ENCODE measurements at places on chromosomes 11 and 22.

DNA sequence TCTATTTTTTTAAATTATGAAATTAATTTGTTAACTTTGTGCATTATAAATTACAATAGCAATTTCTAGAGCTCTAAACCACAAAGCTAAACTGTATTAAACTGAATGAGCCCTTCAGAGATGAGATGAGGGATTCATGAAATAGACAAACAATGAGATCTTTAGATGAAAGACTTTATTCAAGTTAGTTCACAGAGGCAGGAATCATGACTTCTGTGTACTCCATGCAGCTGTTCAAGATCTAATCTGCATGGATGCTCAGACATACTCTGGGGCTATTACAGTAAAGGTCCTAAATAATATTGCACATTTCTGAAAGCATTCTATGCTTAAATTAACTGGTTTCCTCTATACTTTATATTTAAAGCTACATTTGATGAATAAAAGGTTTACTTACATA, 122.7 kb downstream of the FCHSD2 start:
- DNase-seq: no peak

- no peak for DNase-seq
Observed at GRCh38 chr11:104015649-104016415, 20.6 kb upstream of the DDI1 start.

DNA sequence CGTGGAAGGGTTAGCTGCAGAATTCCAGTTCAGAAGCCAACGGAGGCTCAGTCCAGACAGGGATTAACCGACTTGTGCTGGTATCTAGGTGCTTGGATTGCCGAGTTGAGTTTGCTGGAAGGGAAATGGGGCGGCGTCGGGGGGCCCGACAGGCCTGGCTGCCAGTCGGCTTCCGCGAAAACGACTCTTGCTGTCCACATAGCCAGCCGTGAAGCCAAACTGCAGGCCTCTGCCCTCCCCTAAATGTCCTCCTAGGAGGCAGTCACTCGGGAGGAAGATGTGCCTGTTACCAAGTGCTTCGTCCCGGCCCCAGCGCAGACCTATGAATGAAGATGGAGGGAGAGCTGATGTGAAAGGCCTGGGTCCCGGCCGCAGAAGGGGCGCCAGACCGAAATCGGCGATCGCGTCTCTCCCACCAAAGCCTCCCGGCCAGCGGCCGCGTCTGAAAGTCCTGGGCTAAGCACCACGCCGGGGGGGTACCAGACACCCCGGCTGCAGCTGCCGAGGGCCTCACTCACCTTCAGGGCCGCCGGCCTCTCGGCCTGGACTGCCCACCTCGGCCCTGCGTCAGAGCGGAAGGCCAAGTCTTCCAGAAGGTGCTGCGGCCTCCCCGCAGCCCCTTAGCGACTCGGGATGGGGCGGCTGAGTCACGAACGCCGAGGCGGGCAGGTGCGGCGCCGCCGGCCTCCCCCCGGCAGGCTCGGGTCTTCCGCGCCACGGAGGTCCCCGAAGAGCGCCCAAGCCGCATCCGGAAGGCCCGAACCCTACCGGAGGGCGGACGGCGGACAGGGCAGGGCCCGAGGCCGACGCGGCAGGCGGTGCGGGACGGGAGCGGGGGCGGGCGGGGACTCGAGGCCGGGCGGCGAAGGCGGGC, 7.5 kb downstream of the DPAGT1 start:
- DNase-seq: no peak

GRCh38 chr22:24937114-24937513, 9.4 kb downstream of the LHFPL7 start:
- DNase-seq: no peak

GRCh38 chr11:66330931-66331330, 5.3 kb downstream of the RIN1 start:
- DNase-seq: no peak

DNA sequence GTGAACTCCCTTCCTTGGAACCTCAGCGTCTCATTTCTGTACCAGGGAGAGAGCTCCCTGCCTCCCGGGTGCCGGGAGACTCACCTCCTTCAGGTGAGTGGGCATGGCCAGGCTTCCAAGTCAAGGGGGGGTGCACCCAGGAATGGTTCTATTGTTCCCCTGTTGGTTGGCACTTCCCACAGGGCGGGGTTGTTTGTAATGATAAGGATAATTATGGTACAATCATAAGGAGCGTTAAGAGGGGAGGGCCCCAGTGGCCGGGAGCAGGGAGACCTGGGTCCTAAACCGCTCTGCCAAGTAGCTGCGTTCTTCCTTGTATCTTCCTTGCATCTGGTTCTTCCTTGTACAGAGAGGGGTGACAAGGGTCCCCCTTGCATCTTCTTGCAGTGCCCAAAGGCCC, 79.1 kb downstream of the LRRC32 start:
- no peak for DNase-seq

GRCh38 chr11:82814379-82814778, 80.7 kb upstream of the FAM181B start:
- no peak for DNase-seq

DNA sequence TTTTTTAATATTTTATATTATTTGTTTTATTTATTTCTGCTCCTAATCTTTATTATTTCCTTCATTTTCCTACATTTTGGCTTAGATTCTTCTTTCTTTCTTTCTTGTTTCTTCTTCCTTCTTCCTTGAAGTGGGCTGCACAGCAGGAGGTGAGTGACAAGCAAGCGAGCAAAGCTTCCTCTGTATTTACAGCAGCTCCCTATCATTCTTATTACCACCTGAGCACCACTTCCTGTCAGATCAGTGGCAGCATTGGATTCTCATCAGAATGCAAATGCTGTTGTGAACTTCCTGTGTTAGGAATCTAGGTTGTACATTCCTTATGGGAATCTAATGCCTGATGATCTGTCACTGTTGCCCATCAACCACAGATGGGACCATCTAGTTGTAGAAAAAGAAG, 784.9 kb upstream of the LUZP2 start:
- DNase-seq: no peak

GRCh38 chr11:73323464-73323863, 15.4 kb downstream of the ARHGEF17 start:
- no peak for DNase-seq

DNA sequence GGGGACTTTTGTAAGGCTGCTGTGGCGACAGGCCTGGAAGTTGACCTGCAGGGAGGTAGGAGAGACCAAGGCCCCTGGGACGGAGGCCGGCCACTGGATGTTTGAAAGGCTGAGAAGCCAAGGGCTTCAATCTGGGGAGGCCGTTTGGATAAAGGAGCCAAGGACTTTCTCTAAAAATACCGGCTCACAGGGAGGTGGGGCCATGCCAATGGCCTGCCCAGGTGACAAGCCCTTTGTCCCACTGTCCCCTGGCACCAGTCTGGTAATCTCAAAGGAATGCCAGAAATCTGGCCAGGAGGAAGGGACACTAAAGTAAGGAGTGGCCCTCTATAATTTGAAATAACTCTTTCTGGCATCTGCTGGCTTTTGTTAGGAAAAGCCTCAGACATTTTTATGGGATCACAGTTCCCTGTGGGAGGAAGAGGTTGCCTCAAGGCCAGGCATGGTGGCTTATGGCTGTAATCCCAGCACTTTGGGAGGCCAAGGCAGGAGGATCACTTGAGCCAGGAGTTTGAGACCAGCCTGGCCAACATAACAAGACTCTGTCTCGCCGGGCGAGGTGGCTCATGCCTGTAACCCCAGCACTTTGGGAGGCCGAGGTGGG, 1.9 kb upstream of the CHKA start:
- no peak for DNase-seq

- DNase-seq: no peak
Observed at GRCh38 chr11:15886866-15887265, 469.5 kb downstream of the SOX6 start.

GRCh38 chr11:69640260-69640994, 529 bp upstream of the CCND1 start:
- DNase-seq: no peak

- no peak for DNase-seq
Observed at GRCh38 chr22:35805466-35805865, 87.8 kb downstream of the APOL5 start.

GRCh38 chr22:27748751-27749191, 52.8 kb downstream of the MN1 start:
- DNase-seq: no peak

DNA sequence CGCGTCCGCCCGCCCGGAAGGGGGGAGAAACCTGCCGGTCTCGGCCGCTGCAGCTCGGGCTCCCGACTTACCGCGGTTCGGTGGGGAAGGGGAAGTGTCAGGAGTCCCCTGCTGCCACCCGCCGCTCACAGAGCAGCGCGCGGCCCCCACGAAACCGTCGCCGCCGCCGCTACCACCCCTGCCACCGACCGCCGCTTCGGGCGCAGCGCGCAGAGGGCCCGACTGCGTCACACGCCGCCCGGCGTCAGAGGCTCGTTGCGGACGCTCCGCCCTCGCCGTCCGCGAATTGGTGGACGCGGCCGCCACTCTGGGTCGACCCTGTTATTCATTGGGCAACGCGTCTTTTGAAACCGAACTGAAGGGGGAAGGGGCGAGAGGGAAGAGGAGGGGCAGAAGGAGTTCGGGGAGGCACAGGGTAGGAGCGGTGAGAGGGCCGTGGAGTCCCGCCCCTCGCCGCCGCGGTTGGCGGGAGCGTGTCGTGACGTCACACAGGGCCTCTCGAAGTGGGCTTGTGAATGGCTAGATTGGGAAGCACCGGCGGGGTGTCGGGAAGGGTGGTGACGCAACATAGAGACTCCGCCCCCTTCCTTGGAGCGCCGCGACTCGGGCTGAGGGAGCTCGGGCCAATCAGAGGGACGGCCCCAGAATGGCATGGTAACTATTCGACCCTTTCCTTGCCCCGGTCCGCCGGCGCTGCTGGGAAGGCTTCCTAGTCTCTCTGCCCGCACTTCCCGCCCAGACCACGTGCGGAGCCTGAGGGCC, at the start of gene NUP98:
Gene NUP98 (minus strand): TSS at position 226 of the 762 bp plus-strand sequence. CDS start 15,437 bp downstream, outside the sequence.
- peak; percentile 99 for DNase-seq

- DNase-seq: peak; percentile 83
Observed at GRCh38 chr11:118277312-118277711, 13.2 kb upstream of the MPZL2 start.

DNA sequence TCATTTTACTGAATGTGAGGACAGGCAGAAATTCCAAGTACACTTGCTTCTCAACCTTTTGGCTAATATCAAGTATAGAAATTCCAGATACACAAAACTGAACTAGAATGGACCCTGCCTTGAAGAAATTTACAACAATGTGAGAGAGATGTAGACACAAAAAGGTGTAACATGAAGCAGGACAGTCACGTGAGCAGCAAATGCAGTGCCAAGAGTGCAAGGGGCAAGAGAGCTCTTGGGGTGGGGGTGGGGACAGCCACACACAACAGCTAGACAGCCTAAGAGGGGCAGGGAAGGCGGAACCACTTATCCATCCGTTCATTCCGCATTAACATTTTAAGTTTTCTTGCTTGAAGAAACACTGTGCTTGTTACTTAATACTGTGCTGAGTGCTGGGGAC, 28.9 kb downstream of the PLEKHA7 start:
- no peak for DNase-seq

DNA sequence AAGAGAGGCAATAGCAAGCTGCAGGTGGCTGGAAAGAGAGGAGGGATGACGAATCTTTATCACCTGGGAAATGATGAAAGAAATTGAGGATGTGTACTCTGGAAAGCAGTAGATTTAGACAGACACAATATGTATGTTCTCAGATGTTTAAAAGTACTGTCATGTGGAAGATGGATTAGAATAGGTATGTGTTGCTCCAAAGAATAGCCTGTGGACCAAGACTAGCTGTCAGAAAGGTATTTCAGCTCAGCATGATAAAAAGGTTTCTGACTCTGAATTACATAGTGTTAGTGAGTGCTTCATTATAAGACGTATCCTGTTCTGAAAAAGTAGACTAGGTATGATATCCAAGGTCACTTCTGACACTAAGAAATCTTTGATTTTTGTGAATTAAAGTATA, 322.4 kb downstream of the CNTN5 start:
- no peak for DNase-seq

GRCh38 chr22:17410576-17410975, 41.3 kb downstream of the CECR2 start:
- no peak for DNase-seq

- peak; percentile 78 for DNase-seq
Observed at GRCh38 chr11:106281455-106282173, 204.2 kb downstream of the AASDHPPT start.

DNA sequence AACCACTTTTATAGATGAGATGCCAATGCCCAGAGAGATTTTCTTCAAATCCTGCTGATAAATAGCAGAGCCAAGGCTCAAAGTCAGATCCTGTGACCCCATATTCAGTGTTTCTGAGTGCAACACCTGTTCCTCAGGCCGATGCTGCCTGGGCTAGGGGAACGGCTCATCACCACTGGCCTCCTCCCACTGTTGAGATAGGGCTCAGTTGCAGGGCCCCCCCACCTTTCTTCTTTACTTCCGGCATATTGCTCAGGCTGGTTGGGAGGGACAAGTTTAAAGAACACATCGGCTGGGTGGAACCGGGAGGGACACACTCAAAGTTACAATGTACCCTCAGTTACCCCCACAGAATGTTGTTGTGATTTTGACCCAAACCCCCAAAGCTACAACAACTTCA, 88.3 kb upstream of the CRTAM start:
- no peak for DNase-seq

- DNase-seq: no peak
Observed at GRCh38 chr11:16402654-16403447, 46.5 kb upstream of the SOX6 start.

DNA sequence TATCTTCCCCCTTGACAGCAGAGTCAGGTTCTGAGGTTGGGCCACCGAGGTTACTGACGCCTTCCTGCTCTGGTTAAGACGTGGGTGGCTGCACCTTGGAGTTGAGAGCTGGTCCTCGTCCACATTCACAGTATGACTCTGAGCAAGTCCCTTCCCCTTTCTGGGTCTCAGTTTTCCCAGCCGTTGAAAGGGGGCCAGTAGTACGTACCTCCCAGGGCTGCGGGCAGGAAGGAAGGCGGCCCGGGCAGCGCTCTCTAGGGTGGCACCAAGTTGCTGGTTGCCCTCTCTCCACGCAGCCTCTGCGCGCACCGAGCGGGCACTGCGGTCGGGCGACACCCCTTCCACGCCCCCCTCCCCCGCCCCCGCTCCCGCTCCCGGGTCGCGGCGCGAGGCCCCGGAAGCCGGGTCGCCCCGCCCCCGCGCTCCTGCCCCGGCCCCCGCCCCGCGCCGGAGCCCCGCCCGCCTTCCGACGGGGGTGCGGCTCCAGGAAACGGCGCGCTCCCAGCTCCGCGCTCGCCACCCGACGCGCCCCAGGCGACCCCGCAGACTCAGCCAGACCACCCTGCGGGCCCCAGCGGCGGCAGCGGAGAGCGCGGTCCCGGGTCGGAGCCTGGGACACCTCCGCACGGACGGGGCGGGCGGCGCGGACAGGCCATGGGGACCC, at the start of gene EHBP1L1:
Gene EHBP1L1 (plus strand): TSS at position 486 of the 664 bp plus-strand sequence. CDS start 250 bp downstream, outside the sequence.
- DNase-seq: no peak

DNA sequence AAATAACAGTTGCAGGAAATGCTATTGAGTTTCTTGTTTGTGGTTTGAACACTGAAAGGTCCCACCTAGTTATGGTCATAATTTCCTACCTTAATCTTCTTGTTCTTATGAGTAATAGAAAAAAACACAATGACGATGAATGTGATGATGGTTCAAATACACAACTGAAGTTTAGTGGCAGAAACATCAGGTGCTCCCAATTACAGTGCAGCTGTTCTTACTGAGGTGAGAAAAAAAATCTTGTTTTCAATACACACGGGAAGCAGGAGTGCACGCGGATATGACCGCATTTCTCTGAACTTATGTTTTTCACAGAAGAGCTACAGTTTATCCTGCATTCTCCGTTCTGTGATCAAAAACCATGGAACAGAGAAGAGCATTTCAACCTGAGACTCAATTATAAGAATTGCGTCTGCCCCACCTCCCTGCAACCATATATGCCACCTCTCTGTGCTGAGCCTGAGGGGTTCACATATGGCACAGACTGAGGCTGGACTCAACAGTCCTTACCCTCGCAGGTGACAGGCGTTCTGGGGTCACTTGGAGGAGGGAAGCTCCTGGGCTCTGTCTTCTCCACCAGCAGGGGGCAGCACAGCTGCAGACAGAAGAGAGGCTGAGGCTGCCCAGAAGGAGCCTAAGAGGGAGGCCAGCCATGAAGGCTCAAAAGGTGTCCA, 99.7 kb upstream of the IGLL5 start:
- DNase-seq: no peak
